ENCODE measurements at places on chromosomes 1 and 21.

- no peak for DNase-seq
Measured at GRCh38 chr1:87239997-87240605, 88.6 kb upstream of the LMO4 start.

- peak; percentile 46 for DNase-seq
Measured at GRCh38 chr1:193058529-193059281, 455 bp downstream of the UCHL5 start.

DNA sequence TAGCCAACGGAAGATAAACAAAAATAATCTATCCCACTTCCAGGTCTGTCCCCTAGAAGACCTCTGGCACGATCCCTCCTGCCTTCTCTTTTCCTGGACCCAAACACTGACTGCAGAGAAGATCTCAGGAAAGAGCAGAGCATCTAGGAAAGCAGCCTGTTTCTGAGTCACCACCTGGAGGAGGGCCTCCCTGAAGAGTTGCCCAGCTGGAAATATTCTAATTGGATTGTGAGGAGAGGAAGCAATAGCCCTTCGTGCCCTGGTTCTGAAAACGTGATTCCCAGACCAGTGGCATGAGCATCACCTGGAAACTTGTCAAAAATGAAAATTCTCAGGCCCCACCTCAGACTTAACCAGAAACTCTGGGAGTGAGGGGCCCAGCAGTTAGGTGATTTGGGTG lies 411.1 kb downstream of the SETD4 start:
- no peak for DNase-seq

- no peak for DNase-seq
Measured at GRCh38 chr1:209862391-209863356, 34.9 kb downstream of the UTP25 start.

DNA sequence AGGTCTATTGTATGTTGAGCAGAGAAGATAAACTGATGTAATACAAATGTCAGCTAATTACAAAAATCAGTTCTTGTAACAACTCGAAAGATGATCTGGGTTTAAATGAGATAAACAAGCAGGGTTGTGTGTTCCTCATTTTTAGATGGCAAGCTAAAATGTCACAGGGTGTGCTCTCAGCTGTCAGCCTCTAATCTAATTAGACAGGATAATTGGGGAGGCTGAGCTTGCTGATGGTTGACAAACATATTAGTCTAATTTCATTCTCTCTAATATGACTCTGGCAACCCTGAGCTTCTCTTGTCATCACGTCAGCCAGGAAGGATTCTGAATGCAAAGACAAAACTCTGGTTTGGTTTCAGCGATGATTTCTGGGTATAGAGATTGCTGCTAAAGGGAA lies 335.3 kb upstream of the KAZN start:
- DNase-seq = no peak

- DNase-seq = no peak
Measured at GRCh38 chr1:66357478-66358197, 176.3 kb upstream of the SGIP1 start.

- no peak for DNase-seq
Measured at GRCh38 chr1:34591751-34592629, 162.9 kb upstream of the GJB5 start.

DNA sequence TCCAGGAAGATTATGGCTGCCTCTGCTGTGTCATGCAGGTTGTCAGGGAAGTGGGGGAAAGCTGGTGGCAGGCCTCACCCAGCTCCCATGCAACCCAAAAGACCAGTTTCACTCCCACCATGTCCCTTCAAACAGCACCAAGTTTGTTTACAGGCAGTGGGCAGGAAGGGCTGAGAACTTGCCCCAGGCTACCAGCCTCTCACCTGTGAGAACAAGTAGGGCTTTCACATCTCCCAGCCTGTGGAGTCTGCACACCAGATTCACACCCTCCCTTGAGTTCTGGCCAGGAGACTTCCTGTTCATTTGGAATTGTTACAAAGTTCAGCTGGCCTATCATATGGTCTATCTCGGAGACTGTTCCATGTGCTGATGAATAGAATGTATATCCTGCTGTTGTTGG lies 27.8 kb downstream of the RPAP2 start:
- DNase-seq = no peak

GRCh38 chr21:30101967-30102366 lies 64.6 kb downstream of the CLDN17 start:
- DNase-seq = no peak

GRCh38 chr1:55329091-55329490 lies 113.9 kb upstream of the USP24 start:
- DNase-seq = no peak

- no peak for DNase-seq
Measured at GRCh38 chr1:57492586-57493226, 68.8 kb upstream of the DAB1 start.

- DNase-seq = no peak
Measured at GRCh38 chr1:82395440-82395839, 594.7 kb downstream of the ADGRL2 start.

- DNase-seq = no peak
Measured at GRCh38 chr1:29264773-29265389, 28.6 kb downstream of the PTPRU start.

All from activated CD4-positive, alpha-beta T cell treated with anti-CD3 and anti-CD28 coated beads for 4 hours (primary cell).